Posterior cingulate gyrus (tissue), 11 donors: ENCODE measurements at places on chromosomes 16 and 17.

DNA sequence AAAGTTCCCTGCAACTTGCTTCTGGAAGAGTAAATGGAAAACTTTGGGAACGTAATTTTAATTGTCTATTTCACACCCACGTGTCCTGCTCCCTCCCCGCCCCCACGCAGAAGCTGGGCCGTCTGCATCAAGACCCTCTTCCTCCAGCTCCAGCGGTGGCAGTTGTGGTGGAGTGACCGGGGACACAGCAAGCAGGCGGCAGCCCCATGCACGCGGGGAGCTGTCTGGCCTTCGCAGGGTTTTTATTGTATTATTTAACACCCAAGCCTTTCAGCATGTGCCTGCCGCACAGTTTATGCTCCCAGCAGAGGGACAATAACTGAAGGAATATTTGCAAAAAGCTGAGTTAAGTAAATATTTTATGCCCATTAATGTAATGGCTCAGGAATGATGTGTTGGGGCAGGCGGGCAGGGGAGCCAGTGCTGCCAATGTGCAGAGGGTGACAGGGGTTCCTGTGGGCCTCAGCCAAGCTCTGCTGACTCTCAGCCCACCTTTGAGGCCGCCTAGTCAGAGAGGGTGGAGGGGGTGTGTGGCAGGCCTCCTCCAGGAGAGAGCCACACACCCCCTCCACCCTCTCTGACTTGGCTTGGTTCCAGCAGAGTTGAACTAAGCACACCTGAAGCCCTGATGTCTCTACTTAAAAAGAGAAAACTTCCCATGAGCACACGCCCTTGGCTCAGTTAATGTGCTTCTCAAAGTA lies 32.4 kb upstream of the ENPP7 start:
- no peak for DNase-seq

DNA sequence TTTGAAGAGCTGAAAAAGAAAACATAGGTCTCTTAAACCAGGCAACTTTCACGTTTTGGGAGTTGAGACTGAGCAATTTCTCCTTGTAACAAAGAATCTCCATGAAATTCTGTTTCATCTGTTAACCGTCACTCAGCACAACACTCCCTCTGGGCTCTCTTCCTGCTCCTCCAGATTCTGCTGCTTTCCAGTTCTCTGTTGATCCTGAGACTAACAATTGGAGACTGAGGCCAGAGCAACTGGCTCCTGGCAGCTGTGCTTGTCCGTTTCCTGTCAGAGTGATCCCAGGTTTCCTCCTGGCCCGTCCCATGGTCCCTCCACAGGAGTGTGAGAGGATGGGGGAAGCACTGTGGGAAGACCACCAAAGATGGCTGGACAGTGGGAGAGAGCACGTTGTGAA lies 32.5 kb downstream of the IST1 start:
- DNase-seq: no peak

DNA sequence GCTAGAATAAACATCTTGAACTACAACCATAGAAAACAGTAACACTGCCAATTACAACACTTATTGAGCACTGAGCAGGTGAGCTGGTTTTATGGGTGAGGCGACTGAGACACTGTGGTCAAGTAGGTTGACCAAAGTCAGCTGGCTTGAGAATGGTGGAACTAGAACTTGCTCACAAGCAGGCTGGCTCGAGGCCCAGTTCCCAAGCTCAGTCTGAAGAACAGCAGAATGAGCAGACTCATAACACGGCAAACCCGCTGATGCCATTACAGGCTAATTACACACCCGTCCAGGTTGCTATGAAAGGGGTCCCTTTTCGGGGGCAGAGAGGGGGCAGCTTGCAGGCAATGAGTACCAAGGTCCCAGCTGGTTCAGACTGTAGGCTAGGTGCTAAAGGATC lies 6.5 kb downstream of the ZZEF1 start:
- no peak for DNase-seq

- no peak for DNase-seq
Observed at GRCh38 chr17:71224824-71225575, 895.8 kb upstream of the SOX9 start.

GRCh38 chr16:60510208-60510607 lies 1526.0 kb downstream of the CDH8 start:
- no peak for DNase-seq

- peak; percentile 7 for DNase-seq
Observed at GRCh38 chr17:60167065-60167741, 17.4 kb downstream of the CA4 start.

GRCh38 chr17:40355123-40355803 lies 9.3 kb downstream of the GJD3 start:
- DNase-seq: peak; percentile 91

- DNase-seq: no peak
Observed at GRCh38 chr16:20878682-20879147, 21.4 kb downstream of the DCUN1D3 start.

DNA sequence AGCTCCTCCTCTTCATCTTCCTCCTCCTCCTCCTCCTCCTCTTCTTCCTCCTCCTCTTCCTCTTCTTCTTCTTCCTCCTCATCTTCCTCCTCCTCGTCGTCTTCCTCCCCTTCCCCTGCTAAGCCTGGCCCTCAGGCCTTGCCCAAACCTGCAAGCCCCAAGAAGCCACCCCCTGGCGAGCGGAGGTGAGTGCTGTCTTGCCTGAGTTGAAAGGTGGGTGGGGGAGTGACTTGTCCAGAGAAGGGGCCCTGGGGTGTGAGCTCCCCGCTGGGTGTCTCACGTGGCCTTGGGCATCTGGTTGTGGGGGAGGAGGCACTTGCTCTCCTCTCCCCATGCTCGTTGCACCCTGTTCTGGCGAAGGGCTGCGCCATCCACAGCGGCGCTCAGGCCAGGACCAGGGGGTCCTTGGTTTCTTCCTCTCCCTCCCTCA lies 8.0 kb downstream of the ELOB start:
- DNase-seq: peak; percentile 65

DNA sequence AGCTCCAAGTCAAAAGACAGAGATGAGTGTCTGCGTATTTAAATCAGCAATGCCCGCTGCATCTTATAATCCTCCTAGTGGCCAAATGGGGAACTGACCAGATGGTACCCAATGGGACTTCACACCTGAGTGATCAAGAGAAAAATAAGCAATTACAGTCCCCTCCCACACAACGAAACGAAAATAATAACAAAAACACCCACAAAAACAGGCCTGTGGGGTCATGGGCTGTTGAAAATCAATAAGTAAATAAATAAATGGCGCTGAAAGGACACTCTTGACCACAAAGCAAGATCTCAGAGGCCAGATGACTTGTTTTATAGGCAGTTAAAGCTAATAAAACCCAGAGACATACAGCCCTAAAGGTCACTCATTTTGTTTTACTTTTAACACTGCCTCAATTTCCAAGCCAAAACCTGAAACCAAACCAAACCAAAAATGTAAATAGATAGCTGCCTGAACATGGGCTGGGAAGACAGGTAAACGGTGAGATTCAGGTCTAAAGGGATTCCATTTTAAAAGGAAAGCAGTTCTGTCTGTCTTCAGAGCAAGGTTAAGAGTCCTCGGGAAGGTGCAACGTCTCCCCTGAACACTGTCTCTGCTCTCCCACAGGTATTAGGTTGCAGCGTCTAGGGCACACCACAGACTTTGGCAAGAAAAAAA lies 1.3 kb downstream of the ZNF821 start:
- no peak for DNase-seq

- no peak for DNase-seq
Observed at GRCh38 chr17:49214676-49215360, 4.3 kb downstream of the ABI3 start.
